ENCODE measurements at places on chromosomes 1 and 21. TPM values are rescaled to one million over a fixed set of nuclear protein-coding genes. Genes with fewer than 3 reads are reported as not detected.

Gene JAK1
- total RNA-seq = 102 TPM

Gene KRTAP7-1
- total RNA-seq = not detected

Gene OLFML2B
- not detected for total RNA-seq

Gene RBBP4
- 315 TPM for total RNA-seq

Gene BTBD19
- 22.6 TPM for total RNA-seq

Gene OR2T29
- total RNA-seq = not detected

Gene OR2L5
- not detected for total RNA-seq

Gene INKA2
- total RNA-seq = 1.3 TPM

Gene THEM5
- not detected for total RNA-seq

Gene CCDC27
- total RNA-seq = not detected

Gene CPT2
- 18.5 TPM for total RNA-seq

Gene PLD5
- not detected for total RNA-seq

Gene LMX1A
- total RNA-seq = not detected

Gene KCNE2
- total RNA-seq = not detected

Gene MANEAL
- 4.0 TPM for total RNA-seq

Gene DNASE2B
- not detected for total RNA-seq

Gene VTCN1
- not detected for total RNA-seq

Gene BRDT
- total RNA-seq = not detected

Gene LMOD1
- not detected for total RNA-seq

Gene CCDC181
- not detected for total RNA-seq
